Activated T-cell treated with anti-CD3 and anti-CD28 coated beads, Interleukin-2, amount 50 U/mL, for 1 hour (primary cell): ENCODE measurements at places on chromosomes 2 and 18.

DNA sequence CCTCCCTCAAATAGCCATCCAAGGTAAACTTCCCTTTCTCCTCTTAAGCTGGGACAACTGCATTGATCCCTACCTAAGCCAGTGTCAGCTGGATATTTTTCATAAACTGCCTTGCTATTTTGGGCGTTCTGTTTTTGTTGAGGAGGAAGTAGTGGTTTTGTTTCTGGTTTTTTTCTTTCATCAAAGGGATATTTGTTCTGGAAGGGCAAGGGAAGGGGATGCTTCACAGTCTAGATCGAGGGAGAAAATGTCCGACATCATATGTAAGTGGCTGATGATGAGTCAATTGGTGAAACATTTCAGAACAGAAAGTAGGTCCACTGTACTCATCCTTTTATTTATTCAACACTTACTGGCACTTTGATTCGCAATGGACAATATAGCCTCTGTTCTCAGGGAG is 31.0 kb downstream of the TANC1 start:
- DNase-seq, result no peak

DNA sequence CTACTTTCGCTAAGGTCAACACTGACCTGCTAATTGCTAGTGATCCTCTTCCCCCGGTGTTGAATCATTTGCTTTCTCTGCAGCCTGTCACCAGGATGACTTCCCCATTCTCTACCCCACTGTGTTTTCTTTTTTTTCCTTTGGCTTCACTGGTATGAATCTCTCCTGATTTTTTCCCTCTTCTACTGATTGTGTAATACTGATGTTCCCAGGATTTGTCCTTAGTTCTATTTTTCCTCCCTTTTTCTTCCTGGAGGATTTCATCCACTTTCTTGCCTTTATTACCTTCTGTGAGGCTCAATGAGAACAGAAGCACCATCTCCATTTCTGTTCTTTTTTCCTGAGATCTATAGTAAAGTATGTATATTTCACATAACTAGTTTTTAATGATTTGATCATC is 14.1 kb upstream of the MSH2 start:
- DNase-seq, result no peak

DNA sequence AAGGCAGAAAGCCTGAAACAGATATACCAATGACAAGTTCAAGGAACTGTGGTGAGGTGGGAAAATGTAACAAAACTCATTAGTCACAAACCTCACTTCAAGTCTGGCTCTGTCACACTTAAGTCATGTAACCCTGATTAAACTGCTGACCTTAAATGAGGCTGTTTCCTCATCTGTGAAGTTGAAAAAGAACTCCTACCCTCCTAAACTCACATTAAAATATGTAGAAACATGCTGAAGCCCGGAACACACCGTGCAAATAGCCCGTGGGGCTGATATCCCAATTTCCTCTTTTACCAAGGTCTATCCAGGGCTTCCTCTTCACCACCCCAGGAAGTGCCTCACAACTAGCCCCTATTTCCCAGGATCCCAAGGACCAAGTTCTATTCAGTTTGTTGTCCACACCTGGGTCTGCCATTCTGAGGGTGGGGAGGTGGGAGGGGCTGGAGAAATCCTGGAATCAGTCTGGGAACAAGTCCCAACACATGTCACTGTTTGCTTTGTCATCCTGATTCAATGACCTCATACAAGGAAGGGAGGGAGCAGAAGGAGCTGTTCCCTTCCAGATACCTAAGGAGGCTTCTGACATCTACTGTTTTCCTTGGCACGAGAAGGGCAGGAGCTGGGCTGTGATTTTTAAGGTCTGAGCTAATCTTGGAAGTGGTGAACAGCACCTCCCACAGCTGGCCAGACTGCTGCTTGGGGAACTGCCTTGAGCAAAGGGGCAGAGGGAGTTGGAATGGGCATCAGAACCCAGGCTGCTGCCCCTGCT is 42.3 kb downstream of the SLC4A1AP start:
- no peak for DNase-seq

GRCh38 chr2:145739681-145740080 is 1219.8 kb upstream of the ZEB2 start:
- no peak for DNase-seq

GRCh38 chr2:219210196-219210885 is 3.8 kb downstream of the ZFAND2B start:
- DNase-seq, result no peak

GRCh38 chr2:84970210-84970867 is 622 bp upstream of the KCMF1 start:
- DNase-seq, result peak; percentile 67

GRCh38 chr2:236558036-236558435 is 11.6 kb upstream of the ACKR3 start:
- no peak for DNase-seq

DNA sequence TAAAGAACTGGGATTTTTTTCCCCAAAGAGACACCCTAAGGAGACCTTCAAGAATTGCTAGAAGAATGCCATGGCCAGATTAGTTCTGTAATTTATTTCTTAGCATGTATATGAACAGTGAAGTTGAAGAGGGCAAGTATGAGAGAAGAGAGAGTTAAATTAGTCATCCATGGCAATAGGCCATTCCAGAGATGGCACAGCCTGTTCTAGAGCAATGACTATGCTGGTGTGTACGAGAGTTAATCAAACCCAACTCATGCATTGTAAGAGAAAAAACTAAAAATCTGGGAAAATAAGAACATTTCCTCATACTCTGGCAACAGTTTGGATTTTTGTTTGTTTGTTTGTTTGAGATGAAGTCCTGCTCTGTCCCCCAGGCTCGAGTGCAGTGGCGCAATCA is 112.1 kb upstream of the PIK3C3 start:
- no peak for DNase-seq

DNA sequence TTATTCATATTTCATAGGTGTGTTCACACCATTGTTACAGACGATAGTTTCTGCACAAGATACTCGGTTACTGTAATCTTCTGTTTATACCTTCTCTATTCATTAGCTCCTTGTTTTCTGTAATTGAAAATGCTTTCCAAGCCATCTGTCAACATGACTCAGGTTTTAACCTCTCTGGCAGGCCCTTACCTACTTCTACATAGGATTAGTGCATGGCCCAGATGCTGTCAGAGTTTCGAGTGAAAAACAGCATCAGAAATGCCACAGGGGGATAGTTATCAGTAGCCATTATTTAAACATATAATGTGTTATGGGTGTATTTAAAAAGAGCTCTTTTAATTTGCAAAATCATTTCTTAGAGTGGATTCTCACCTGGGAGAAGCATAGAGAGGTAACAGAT is 596.4 kb downstream of the FBXO15 start:
- no peak for DNase-seq

- no peak for DNase-seq
Observed at GRCh38 chr2:174210862-174211261, 37.5 kb downstream of the OLA1 start.

- DNase-seq, result peak; percentile 75
Observed at GRCh38 chr2:11344342-11344955, at the start of gene ROCK2. Gene ROCK2 (minus strand): TSS chr2:11344636. CDS start chr2:11344136, 500 bp downstream.

GRCh38 chr2:100142393-100142792 is at the start of gene AFF3:
Gene AFF3 (minus strand): TSS chr2:100142590. CDS start chr2:100104454, 38,136 bp downstream.
- peak; percentile 22 for DNase-seq

- no peak for DNase-seq
Observed at GRCh38 chr2:148680462-148680861, 35.9 kb downstream of the EPC2 start.

DNA sequence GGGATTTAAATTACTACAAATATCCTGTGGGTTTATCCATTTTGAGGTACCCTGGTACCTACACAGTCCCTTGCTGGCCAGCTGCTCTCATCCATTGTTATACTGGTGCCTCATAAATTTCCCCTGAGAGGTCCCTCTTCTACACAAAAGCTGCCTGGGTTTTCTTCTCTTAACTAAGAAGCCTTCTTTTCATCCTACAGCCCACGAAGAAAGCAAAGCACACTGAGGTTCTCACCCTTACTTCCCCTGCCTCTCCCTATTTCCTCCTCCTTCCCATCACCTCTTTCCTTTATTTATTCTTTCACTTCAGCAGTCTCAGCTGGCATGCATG is 154.9 kb downstream of the CSRNP3 start:
- no peak for DNase-seq
